ENCODE measurements at places on chromosomes 13 and 19.

DNA sequence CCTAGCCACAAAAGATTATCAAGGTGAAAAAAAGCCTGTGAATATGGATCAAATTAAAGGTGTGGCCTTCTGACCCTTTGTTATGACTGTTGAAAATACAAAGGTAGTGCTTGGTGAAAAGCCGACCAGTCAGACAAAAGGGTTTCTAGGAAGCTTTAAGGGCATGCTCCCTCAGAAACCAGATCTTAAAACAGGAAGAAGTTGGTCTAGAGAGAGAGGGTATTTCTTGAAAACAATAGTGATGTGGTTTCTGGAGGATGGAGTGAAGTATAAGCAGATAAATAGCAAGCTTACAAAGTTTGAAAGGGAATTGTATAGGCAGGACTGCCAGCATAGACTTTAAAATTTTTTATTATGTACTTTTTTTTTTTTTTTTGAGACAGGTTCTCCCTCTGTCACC lies 5.0 kb upstream of the EID2 start:
- DNase-seq: no peak

DNA sequence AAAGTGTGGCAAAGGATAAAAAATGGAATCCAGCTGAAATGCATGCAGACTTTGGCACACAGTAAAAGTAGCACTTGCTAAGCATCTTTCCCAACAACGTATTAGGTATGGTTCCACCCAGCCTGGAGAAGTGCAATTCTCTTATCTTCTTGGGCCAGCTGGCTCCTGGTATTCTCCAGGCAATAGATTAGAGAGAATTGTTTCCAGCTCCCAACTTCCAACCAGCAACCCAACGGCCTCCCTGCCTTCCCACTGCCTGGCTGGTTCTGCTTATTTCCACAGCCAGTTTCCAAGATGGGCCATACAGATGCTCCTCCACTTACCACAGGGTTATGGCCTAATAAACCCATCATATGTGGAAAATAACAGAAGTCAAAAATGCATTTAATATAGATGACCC lies 133.4 kb downstream of the OXGR1 start:
- no peak for DNase-seq

DNA sequence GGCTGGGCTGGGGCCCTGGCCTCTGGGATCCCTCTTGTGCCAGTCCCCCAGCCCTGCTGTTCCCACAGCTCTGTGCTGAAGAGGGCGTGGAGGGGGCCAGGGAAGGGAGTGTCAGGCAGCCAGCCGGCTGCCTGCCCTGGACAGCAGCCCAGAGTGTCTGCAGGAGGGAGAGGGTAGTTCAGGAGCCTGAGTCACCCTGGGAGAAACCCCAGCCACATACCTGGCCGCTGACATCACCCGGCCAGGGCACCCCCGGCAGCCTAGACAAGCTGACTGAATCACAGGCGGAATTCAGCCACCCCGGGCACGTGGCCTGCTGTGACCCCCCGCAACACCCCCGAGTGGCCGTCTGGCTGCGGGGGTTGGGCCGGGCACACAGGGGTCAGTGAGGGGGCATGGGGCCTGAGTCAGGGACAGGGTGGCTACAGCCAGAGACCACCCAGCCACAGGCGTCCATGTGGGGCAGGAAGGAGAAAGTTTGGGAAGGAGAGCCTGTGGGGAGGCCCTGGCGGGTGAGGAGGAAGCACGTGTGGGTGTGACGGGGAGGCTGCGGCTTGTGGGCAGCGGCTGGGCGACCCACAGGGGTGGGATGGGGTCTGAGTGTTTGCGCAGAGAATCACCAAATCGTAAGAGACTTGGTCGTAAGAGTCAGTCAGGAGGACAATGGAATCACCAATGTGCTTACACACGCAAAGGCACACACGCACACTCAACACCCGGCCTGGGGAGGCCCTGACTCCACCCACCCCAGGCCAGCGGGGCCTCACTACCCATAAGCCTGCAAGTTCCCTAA lies 11.9 kb upstream of the FOSB start:
- peak; percentile 80 for DNase-seq

DNA sequence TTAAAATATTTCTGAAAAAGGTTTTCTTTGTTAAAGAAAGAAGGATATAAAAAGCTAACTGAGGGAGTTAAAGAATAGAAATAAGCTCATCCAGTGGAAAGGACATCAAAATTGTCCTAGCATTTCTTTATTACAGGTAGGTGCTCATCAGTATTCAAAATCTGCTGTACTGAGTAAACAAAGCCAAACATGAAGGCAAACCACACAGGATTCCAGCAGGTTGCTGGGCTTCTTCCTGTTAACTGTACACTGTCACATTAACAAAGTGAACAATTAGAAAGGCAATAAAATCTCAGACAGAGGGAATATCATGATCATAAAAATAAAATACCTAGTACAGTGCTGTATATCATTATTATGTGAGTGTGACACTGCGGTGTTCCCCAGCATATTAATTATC lies 1541.0 kb downstream of the SLITRK5 start:
- DNase-seq: no peak

GRCh38 chr13:52446265-52446664 lies 4.2 kb downstream of the VPS36 start:
- no peak for DNase-seq

DNA sequence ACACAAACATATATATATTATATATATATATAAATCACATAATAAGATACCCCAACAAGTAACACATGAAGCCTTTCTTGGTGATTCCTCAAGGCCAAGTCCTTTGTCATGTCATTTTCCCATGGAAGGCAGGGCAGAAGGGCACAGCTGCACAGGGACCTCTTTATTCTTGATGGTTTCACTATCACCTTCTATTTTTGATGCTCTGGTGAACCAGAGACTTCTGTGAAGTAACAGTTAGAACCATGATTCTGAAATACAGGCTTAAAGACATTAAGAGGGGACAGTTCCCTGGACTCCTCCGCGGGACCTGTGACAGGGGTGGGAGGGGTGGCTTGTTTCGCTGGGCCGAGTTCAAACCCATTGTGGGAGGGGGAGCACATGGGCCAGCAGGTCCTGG lies 104.0 kb downstream of the DGKH start:
- DNase-seq: no peak

DNA sequence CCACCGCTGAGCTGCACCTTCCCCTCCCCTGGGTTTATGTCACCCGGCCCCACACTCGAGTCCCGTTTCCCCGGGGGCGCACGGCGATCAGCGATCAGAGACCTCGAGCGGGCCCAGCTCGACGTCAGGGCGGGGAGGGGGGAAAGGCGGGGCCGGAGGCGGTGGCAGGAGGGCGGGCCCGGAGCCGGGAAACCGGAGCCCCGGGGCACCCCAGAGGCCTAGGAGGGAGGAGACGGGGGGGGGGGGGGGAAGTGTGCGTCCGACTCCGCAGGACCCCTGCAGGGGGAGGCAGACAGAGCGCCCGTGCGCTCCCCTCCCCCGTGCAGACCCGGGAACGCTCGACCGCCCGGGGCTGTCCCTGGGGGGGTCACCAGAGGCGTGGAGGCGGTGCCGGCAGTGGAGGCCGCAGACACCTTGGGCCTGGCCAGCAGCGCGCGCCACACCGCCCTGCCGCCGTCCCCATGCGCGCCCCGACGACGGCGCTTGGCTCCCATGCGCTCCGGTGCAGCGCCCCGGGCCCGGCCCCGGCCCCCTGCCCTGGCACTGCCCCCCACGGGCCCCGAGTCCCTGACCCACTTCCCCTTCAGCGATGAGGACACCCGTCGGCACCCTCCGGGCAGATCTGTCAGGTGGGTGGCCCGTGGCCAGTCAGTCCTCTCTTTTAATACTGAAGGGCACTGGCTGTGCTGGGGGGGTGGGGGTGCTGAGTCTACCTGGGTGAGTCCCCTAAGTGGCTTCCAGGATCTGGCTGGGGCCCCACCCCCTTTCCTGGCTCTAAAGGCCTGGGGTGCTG lies 11.8 kb downstream of the PDE4A start:
- peak; percentile 73 for DNase-seq
